ENCODE measurements at places on chromosomes 5 and 9. TPM values are rescaled to one million over a fixed set of nuclear protein-coding genes. Genes with fewer than 3 reads are reported as not detected.

Gene LCN6
- polyA plus RNA-seq: 101 TPM

Gene PHYHD1
- 24.2 TPM for polyA plus RNA-seq

Gene PRLR
- 0.08 TPM for polyA plus RNA-seq

Gene CD180
- 0.08 TPM for polyA plus RNA-seq

- no peak for DNase-seq
Observed at GRCh38 chr5:7410936-7411511, 15.1 kb downstream of the ADCY2 start.

DNA sequence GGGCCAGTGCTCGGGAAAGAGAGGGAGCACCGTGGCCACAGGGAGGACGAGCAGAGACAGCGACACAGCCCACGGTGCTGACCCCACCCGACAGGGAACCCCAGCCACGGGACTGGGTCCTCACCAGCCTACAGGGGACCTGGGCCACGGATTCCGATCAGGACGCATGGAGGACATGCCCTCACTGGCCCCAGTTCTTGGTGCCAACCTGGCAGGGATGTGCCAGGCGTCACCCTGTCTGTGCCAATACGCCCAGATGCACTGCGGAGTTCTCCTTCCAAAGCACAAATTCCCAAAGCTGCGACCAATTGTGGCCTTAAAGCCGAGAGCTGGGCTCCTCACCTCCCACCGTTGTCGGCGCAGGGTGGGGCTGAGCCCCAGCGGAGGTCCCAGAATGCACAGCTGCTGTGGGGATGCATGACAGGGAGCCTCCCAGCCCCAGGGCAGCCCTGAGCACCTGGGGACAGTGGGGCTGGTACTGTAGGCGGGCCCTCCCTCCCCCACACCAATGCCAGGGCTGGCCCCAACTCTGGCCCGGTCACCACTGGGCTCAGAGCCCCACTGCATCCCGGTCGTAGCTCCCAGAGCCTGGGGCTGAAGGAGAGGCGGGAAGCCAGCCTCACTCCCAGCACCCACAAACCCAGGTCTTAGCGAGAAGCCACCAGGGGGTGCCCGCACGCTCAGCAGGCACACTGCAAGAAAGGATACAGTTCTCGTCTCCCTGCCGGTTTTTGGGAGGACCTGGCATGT, 44.2 kb downstream of the NKD2 start:
- peak; percentile 65 for DNase-seq

DNA sequence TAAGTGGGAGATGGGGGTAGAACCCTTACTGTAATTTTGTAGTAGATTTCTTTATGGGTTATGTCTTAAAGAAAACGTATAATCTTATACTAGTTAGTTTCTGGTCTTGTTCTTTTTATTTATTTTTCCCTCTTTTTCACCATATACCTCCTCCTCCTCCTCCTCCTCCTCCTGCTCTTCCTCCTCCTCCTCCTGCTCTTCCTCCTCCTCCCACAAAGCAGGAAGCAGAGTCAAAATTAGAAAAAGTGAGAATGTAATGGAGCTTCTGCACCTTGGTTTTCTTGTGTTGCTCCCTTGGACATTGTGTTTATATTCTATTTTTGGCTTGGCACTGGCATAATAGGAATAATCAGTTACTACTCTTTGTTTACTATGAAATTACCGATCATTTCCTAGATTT, 4.5 kb downstream of the MACIR start:
- DNase-seq: no peak

GRCh38 chr9:114163517-114163951, 8.2 kb downstream of the COL27A1 start:
- DNase-seq: peak; percentile 69

DNA sequence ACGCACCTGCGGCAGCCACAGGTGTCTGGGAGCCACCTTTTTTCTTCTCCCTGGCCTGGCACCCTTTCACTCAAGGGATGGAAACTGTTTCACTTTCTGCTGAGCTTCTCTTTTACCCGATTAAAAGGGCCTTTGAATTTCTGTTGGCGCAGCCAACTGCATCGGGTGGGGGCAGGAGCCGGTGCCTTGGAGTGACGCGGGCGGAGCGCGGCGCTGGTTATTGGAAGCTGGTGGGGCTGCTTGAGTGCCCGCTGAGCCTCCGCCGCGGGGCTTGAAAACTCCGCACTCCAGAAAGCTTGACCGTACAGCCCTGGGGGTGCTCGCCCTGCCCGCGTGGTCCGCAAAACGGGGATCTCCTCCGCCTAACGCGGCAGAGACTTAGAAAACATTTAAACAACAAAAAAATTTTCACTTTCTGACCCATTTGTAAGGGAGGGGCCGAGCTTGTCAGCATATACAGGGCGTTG, 52.0 kb upstream of the TJP2 start:
- DNase-seq: peak; percentile 78

DNA sequence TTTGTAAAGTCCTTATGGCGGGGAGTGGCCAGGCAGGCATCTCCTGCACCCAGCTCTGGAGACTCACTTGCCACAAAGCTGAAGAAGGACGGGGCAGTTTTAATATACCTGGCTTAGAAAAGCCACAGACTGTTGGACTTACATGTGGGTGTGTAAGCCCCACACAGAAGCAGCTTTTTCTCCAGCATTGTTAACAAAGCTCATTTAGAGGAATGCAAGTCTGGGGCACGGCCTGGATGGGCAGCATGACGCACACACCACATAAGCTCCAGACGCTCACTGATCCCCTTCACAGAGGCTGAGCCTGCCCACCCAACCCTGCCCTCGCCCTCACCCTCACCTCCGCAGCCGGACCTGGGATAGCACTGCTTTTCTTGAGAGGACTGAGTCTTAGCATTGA, 58.0 kb upstream of the PDE8B start:
- DNase-seq: no peak

DNA sequence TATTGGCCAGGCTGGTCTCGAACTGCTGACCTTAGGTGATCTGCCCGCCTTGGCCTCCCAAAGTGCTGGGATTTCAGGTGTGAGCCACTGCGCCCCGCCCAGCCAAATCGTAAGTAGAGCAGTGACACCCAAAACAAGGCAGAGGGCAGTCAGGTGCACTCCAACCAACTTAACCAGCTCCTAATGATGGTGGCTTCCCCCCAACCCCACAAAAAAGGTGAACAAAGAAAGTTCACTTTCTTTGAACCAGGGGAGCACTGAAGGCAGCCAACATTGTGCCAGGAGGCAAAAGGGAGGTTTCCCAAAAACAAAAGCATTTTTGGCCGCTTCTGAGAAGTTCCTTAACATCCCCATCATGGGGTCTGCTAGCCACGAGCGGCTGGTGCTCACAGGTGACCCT, 9.6 kb downstream of the GMCL2 start:
- DNase-seq: no peak

GRCh38 chr9:91816356-91816755, 133.7 kb downstream of the ROR2 start:
- no peak for DNase-seq

Data from heart left ventricle (tissue), 16 donors.